ENCODE measurements at places on chromosomes 16 and 17.

- peak; percentile 48 for DNase-seq
Measured at GRCh38 chr17:35243561-35244340, 879 bp downstream of the SLFN5 start.

GRCh38 chr17:4786106-4786511 lies at the start of gene VMO1:
Gene VMO1 (minus strand): TSS chr17:4786364. CDS start chr17:4786352, 12 bp downstream.
- no peak for DNase-seq

- DNase-seq = no peak
Measured at GRCh38 chr17:72342061-72342460, 221.2 kb downstream of the SOX9 start.

DNA sequence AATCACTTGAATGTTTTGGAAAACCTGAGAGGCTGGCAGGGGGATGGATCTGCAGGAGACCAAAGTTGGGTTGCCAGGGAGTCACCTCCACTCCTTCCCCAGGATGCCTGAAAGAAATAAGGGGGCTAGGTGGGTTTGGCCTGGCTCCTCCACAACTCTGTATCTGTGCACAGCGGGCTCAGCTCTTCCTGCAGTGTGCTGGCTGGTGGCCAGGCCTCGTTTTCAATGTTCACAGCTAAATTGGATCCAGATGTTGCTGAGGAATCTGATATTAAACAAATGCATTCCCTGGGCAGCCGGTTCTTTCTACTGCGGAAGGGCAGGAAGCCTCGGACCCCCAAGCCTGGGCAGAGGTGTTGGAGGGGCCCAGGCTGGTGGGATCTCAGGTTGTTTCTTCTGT lies 106.2 kb downstream of the N4BP1 start:
- DNase-seq = no peak

DNA sequence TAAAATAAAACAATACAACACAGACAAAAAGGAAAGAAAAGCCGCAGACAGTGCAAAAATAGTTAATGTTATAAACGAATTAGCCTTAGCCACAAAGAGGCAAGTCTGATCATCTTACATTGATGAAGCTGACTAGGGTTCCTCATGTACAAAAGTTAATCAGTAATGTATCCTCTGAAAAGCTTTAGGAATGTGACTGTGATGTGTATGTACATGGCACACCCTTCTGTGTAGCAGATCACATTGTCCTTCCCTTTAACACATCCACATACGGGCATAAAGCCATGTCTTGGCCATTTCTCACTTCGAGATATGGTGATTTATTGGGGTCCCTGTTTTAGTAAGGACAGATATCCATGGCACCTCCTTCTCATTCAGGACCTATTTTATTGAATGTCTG lies 1327.5 kb upstream of the CDH8 start:
- no peak for DNase-seq

GRCh38 chr16:24822542-24822941 lies 23.2 kb upstream of the SLC5A11 start:
- DNase-seq = no peak

GRCh38 chr17:69466451-69466850 lies 52.0 kb downstream of the MAP2K6 start:
- DNase-seq = no peak

- no peak for DNase-seq
Measured at GRCh38 chr17:73729101-73729500, 84.9 kb upstream of the SDK2 start.

DNA sequence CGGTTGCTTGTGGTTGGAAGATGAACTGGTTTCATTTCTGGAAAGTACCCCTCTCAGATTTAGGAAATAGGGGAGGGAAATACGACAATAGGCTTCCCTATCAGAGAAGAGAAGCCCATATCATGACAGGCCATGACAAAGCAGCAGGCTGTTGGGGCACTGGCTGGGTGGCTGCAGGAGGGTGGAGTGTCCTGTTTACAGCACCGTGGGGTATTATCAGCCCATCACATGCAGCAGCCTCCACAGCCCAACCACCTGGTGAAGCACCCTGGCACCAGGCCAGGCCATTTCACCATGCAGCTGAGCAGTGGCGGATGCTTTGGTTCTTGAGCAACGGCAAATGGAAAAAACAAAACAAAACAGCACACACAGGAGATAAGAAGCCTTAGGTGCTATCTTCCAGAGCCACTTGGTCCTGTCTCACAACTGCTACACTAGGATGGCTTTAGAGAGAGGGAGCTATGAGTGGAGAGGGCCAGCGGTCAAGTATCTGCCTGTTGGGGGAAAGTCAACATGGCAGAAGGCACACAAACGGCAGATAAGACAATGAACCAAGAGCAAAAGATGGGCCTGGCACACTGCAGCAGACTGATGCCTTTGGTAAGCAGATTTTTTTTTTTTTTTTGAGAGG lies 24.2 kb downstream of the FAM117A start:
- peak; percentile 84 for DNase-seq

- DNase-seq = no peak
Measured at GRCh38 chr16:81143921-81144471, 47.8 kb upstream of the GCSH start.

DNA sequence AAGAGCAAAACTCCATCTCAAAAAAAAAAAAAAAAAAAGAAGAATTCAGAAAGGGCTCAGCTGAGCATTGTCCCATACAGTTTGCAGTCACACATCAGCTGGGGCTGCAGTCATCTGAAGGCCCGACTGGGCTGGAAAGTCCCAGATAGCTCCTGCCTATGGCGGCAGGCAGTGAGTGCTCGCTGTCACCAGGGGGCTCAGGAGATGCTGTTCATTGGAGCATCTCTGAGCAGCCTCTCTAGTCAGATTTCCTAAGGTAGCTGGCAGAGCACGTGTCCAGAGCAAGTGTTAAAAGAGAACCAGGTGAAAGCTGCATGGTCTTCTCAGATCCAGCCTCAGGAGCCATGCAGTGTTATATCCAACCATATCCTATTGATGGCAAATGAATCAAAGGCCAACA lies 75.8 kb downstream of the WSCD1 start:
- no peak for DNase-seq

- DNase-seq = no peak
Measured at GRCh38 chr16:22372882-22373661, 1.3 kb downstream of the CDR2 start.

- DNase-seq = no peak
Measured at GRCh38 chr17:8888704-8889302, 21.3 kb upstream of the PIK3R6 start.

DNA sequence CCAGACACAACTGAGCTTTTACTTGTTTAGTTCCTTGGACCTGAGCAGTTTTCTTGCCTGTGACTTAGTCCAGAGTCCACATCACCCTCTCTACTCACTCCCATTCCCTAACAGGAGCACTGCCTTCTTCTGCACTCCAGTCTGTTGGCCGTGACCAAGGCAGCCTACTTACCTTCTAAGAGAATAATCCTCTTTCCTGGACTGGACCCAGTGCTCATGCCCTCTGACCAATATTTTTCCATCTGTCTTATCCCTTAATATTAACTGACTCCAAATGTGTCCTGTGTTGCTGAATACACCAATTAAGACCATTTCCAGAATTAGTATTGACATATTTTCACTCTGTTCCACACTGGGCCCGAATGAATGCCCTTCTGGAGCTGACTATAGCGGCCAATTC lies 681.0 kb upstream of the KIF2B start:
- no peak for DNase-seq

- no peak for DNase-seq
Measured at GRCh38 chr16:86476956-86477534, 33.3 kb upstream of the FOXF1 start.

GRCh38 chr16:28293601-28293960 lies 1.3 kb downstream of the SBK1 start:
- no peak for DNase-seq

DNA sequence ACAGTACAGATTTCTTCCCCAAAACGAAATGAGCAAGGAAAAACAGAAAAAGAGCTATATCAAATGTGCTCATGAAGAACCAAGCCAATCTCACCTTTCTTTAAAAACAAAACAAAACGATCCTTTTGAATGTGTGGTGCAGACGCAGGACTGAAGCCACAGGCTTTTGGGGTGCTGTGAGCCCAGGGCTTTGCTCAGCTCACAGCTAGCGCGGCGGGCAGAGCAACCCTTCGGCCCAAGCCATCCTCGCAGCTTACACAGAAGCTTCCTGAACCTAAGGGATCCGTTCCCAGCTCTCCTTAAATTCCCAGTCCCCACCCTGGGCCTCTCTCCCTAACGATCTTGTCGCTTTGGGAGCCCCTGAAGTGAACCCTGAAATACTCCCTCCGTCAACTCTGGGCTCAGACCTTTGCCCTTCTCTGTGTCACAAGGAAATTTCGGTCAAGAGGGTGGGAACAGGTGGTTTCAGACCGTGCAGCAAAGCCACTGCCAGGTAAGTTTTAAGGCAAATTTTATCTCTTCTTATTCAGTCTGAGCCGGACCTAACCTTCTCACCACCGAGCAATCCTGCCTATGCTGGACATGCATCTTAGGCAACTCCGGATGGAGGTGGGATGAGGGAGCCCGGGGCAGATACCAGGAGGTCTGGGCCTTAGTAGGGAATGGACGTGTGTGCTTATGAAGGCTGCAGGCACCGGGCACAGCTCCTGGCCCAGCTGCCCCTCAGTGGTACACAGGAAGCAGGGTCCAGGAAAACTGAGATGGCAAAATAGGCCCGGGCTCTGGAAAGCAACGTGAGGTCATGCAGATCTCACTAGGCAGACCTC lies 52.0 kb downstream of the COTL1 start:
- no peak for DNase-seq

- DNase-seq = no peak
Measured at GRCh38 chr17:7147772-7148171, 31.4 kb downstream of the ASGR1 start.

DNA sequence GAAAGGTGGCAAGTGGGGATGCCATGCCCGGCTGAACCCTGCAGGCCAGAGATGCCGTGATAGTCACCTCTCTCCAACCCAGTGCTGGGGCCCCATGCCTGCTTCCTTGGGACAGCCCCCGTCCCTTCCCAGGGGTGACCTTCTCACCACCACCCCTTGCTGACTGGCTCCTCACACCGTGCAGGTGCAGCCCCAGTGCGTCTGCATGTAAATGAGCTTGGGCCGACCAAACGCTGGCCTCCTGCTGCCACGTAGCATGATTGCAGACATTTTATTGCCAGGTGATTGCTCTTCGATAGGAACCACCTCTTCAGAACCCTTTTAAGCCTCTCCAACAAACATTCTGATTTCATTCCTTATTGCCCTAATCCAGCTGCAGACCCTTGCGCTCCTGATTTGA lies 32.5 kb downstream of the ASIC2 start:
- DNase-seq = no peak

GRCh38 chr16:81864646-81865382 lies 85.7 kb downstream of the PLCG2 start:
- DNase-seq = no peak

GRCh38 chr17:680529-680928 lies 34.1 kb downstream of the VPS53 start:
- no peak for DNase-seq

DNA sequence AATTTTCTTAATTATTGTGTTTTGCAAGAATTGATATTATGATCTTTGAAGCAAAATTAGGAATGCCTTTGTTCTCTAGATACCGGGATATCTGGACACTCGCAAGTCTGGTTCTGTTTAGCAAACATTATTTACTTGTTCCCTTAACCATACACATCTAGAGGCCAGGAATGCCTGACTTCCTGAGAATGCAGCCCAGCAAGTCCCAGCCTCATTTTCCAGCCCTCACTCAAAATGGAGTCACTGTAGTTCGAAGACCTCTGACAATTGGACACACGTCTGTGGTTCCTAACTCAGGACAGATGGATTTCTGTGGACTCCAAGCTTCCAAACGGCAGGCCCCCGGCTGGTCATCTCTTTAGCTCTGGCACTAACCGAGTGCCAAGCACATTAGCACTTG lies 355.4 kb upstream of the RBFOX1 start:
- DNase-seq = no peak

DNA sequence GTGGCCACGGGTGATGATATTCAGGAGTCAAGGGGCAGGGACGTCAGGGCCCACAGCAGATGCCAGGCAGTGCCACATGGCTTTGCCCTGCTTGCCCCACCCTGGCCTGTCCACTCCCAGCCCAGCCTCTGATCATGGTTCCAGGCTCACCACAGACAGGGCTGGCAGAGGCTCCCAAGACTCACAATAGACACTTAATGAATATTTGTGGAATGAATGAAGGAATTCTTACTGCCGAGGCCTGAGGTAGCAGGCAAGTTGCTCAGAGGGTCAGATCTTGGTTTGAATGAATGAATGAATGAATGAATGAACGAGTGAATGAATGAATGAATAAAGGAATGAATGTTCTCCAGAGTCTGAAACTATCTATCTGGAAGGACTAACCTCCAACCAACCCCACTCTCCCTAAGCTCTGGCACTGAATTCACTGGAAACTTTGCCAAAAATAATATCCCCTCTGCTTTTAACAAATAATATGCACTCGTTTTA lies 60.9 kb downstream of the RAI1 start:
- no peak for DNase-seq

- DNase-seq = no peak
Measured at GRCh38 chr17:39360537-39360936, 40.9 kb downstream of the FBXL20 start.

All from activated CD4-positive, alpha-beta T cell treated with anti-CD3 and anti-CD28 coated beads, Interleukin-2, amount 50 U/mL, for 4 hours (primary cell).